ENCODE measurements at places on chromosomes 12 and 14. TPM values are rescaled to one million over a fixed set of nuclear protein-coding genes. Genes with fewer than 3 reads are reported as not detected.

Gene LRP1-AS
- not detected for total RNA-seq

Gene TBC1D30
- 3.7 TPM for total RNA-seq

- no peak for DNase-seq
Observed at GRCh38 chr12:66500841-66501240, 178.0 kb downstream of the GRIP1 start.

- DNase-seq: no peak
Observed at GRCh38 chr14:70816525-70816924, 7.2 kb upstream of the MAP3K9 start.

GRCh38 chr12:65287426-65287825, 8.9 kb downstream of the MSRB3 start:
- DNase-seq: no peak

DNA sequence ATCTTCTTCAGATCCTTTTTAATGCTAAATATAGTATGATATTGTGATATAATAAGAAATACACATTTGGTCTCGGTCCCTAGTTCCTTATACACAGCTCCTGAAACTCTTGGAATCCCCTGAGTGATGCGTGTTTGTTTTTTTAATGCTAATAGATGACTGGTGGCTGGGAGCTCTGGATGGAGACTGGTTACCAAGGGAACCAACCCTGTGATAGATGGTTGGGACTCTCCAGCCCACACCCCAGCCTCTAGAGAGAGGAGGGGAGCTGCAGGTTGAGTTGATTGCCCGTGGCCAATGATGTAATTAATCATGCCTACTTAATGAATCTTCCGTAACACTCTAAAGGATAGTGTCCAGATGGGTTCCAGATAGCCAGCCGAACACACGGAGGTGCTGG, 140.6 kb downstream of the FBXL14 start:
- DNase-seq: no peak
